Fibroblast of lung (primary cell): ENCODE measurements at places on chromosomes 16 and 17.
A peak's percentile ranks its signal among the peaks of the same experiment; 100 is the strongest.

DNA sequence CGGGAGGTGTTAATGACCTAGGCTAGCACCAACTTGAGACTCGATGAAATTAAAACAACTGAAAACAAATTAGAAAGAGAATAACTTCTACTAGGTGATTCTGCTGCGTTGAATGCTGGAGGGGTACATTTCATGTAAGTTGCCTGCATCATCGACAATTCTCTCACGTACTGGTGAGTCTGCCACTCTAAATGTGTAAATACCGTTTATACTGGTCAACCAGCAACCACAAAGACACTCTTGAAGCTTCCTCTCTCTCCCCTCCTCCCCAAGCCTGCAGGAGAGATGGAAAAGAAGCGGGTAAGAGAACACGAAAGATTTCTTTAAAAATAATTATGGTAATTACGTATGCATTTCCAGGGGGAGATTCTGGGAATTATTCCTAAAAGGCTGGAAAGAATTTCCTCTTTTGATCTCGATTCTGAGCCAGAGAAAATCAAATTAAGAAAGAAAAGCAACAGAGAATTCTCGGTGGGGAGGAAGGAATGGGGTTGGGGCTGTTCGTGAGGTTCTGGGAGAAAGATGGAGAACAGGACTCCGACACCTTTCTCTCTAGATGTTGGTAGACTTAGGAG lies 68.6 kb upstream of the MRTFB start:
- peak; percentile 56 for DNase-seq

DNA sequence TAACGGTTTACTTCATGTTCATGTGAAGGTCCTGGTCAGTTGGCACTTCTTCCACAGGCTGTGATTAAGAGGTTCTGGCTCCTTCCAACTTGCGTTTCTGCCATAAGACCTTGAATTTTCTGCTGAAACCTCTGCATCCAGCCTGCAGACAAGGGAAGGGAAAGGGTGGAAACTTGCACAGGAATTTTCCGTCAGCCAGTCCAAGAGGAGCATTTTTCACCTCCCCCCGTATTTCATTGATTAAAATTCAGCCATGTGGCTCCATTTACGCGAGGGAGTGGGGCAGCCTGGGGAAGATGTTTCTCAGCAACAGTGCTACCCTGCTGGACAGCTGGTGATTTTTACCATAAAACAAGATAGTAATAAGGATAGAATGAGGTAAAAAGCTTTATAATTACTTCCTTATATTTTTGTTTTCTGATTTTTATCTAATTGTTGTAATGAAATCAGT lies 101.5 kb upstream of the SMIM36 start:
- peak; percentile 86 for DNase-seq

- no peak for DNase-seq
These were observed 694.7 kb upstream of the SALL1 start for GRCh38 chr16:51845586-51846305.

DNA sequence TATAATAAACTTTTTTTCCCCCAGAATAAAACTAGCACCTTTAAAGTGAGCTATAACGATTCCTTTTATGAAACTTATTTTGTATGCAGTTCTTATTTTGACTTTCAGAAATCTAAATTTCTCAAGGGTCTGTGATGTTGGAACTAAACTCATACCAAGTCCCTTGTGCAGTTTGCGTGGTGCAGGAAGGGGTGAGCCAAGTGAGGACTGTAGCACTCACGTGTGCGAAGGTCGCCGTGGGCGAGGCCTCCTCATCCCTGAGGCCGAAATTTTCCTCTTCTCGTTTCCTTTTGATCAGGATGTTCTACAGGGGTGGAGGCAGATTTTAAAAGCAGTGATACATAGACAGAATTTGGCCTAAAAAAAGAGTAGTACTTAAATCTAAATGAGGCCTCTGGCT lies 73.7 kb downstream of the RPTOR start:
- no peak for DNase-seq

- DNase-seq: no peak
These were observed 47.8 kb downstream of the ANKFY1 start for GRCh38 chr17:4215882-4216570.

- peak; percentile 81 for DNase-seq
These were observed at the start of gene HELZ for GRCh38 chr17:67245073-67245693. Gene HELZ (minus strand): TSS chr17:67245196. CDS start chr17:67218804, 26,392 bp downstream.

- DNase-seq: no peak
These were observed 428.0 kb downstream of the CA10 start for GRCh38 chr17:51730303-51731050.

DNA sequence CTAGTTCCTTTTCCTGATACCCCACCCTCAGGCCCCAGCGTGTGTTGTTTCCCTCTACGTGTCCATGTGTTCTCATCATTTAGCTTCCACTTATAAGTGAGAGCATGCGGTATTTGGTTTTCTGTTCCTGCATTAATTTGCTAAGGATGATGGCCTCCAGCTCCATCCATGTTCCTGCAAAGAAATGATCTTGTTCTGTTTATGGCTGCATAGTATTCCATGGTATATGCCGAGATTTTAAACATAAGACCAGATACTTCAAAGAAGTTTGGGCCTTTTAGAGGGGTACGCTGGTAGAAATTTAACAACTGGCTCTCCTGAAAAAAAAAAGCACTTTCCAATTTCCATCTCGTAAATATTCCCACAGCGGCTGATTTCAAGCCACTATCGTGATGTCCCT lies 59.8 kb downstream of the IRF8 start:
- no peak for DNase-seq

DNA sequence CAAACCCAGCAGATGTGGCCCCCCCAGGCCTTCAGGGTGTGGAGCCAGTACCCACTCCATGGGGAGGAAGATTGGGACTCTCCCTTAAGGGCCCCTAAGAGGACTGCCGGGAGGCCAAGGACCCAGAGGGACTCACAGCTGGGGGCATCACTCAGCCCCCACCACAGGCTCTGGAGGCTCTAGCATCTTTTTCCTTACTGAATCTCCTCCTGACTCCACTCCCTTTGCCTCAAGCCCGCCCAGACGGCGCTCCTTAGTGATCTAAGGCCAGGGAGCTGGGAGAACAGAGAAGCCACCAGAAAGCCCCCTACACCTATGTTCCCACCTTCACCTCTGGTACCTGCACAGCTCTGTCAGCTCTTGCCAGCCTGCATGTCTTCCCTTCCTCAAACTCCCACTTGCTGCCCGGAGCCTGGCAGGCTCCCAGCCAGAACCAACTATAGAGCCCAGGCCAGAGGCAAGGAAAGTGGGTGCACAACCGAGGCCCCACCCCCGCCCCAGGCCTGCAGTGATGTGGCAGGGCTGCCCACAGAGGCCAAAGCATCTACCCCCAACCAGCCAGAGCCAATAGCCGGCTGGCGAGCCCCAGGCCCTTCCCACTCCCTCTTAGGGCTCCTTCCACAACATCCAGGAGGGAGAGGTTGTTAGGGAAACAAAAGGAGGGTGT lies 22.3 kb upstream of the MPO start:
- no peak for DNase-seq

- no peak for DNase-seq
These were observed 106.5 kb downstream of the ABCC6 start for GRCh38 chr16:16116841-16117240.

GRCh38 chr17:29757788-29758187 lies 135.1 kb upstream of the CORO6 start:
- no peak for DNase-seq

DNA sequence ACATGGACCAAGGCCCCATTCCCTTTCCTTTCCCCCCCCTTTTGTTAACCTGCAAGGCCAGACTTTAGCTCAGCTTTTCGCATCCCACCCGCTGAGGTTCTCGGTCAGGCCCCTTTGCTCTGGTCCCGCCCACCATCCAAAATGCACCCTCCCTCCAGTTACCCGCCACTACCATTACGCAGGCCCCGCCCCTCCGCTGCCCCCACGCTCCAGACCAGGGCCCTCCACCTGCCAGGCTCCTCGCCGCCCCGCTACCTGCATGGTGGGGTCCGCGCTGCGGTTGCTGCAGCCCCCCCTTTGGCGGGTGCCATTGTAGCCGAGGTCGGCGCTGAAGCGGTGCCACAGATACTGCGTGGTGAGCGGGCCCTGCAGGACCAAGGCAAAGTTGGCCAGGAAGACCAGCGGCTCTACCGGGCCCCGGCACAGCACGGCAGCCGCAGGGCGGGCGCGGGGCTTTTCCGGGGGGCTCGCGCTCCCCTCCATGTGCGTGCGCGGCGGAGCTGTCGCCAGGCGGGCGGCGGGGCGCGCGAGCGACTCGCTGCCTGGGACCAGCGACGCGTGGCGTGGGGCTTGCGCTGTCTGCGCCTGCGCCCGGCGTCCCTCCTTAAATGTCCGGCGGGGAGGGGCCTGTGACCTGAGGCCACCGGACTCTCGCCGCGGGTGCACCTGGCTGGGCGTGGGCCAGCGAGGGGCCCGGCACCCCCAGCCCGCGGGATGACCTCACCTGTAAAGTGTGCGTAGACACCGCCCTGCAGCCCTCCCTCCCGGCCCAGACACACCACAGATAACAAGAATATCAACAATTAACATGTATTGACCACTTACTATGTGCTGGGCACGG lies at the start of gene SLC46A1:
Gene SLC46A1 (minus strand): TSS at position 581 of the 841 bp plus-strand sequence. CDS start 98 bp downstream, at position 483.
- DNase-seq: no peak

- peak; percentile 84 for DNase-seq
These were observed 28.2 kb upstream of the HAS3 start for GRCh38 chr16:69077251-69077650.

DNA sequence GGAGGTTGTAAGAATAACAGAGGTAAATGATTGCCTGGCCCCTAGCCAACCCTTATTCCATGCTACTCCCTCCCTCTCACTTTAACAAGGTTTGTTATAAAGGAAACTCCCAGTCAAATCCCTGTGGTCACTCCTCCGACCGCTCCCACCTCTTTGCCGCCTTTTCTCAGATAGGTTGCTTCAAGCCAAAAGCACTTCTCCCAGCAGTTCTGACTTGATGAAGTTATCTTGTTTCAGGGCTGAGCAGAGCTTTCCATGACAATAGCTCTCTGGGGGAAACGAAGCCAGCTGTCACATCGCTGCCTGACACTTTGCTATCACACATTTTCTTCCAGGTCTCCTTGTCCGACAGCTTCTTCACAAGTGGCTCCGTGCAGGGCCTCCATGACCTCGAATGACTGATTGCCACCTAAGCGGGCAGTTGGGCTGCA lies 278.6 kb downstream of the HAPSTR1 start:
- DNase-seq: no peak

- DNase-seq: no peak
These were observed 202.4 kb downstream of the SEC14L1 start for GRCh38 chr17:77343031-77343800.
